H9 (cell line): ENCODE measurements at places on chromosomes 6 and 20.

- DNase-seq, result no peak
Observed at GRCh38 chr20:63219447-63219821, 3.5 kb upstream of the YTHDF1 start.

GRCh38 chr20:46361381-46361780 lies 45.0 kb downstream of the ELMO2 start:
- no peak for DNase-seq

- no peak for DNase-seq
Observed at GRCh38 chr6:155040901-155041650, 46.0 kb downstream of the TIAM2 start.

GRCh38 chr6:97456070-97456469 lies 173.1 kb upstream of the MMS22L start:
- no peak for DNase-seq

DNA sequence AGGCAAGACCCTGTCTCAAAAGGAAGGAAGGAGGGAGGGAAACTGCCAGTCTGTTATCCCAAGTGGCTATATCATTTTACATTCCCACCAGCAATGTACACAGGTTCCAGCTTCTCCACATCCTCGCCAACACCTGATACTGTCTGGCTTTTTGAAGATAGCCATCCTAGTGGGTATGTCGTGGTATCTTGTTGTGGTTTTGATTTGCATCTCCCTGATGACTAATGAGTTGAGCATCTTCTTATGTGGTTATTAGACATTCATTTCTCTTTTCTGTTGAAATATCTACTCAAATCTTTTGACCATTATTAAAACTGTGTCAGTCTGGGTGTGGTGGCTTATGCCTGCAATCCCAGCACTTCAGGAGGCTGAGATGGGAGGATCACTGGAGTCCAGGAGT lies 47.9 kb upstream of the ARID1B start:
- DNase-seq, result no peak

DNA sequence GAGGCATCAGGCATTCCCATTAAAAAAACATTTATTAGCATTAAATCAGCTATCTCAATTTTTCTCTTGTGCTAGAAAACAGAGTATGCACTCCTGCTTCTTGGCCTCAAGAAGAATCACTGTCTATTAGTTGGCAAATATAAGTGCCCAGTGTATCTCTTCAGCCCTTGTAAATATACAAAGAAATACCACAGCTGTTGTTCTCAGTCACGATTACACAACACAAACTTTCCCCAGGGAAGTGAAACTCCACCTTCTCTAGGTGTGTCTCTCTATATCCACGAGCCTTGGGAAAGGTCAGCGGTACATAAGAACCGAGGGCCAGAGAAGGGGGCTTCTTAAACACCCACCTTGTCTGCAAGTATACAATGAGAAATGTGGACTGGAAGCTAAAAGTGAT lies 194.7 kb downstream of the PKHD1 start:
- DNase-seq, result no peak

DNA sequence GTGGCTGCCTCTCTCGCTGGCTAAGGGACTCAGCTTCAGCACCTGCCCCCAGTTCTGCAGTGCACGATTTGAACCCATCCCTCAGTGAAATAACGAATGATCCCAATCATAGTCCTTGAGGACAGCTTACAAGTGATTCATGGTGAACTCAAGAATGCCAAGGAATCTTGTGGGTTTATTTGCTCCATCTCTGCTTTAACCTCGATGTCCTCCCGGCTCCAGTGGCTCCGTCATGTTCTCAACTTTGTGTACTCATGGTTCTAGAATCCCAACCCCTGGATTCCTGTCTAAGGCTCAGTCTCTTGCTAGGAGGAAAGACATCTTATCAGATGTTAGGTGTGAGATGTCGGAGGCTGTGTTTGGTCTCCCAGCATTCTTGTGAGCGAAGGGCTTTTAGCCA lies 29.0 kb upstream of the GTSF1L start:
- DNase-seq, result no peak

DNA sequence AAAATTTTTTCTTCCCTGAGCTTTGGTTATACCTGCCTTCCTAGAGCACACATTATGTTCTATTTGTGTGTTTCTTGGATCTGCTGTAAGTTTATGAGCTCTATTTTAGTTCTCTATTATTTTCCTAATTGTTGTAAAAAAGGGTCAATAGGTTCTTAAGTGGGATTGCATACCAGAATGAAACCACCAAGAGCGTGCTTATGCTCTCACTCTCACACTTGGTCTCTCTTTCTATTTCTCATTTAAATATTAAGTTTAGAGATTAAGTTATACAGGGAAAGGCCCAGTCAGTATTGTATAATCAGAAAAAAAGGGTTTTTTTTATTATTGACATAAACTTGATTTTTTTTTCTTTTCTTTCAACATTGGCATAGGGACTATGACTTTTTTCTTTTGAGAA lies 96.8 kb downstream of the RIMS1 start:
- DNase-seq, result no peak

GRCh38 chr6:146161664-146162063 lies 132.8 kb downstream of the GRM1 start:
- DNase-seq, result no peak

GRCh38 chr6:100134297-100134696 lies 140.3 kb upstream of the MCHR2 start:
- no peak for DNase-seq

- DNase-seq, result no peak
Observed at GRCh38 chr20:51463998-51464397, 78.5 kb downstream of the NFATC2 start.
